ENCODE measurements at places on chromosomes 2 and 18. TPM values are rescaled to one million over a fixed set of nuclear protein-coding genes. Genes with fewer than 3 reads are reported as not detected.

The AQP12A gene
- total RNA-seq, result not detected

The PUS10 gene
- 9.4 TPM for total RNA-seq

DNA sequence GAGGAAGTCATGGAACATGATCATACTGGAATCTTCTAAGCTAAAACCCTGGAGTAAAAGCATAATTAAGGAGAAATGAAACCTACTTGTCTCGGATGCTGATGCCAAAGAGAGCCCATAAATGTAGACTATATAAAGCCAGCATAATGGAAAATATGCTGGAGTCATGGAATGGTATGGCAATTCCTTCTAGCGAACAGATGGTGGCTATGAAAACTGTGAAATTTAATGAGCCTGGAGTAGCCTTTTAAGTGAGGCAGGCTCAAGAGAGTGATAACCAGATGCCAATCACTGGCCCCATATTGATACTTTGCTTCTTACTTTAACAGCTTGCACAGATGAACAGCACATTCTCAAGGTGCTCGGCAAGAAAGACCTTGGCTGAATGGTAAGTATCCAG, 206.3 kb downstream of the PID1 start:
- no peak overlapping the region for H3K4me3 ChIP-seq
- H3K27me3 ChIP-seq, result no peaks in the 10 kb centered on the region
- no peaks in the 10 kb centered on the region for H3K36me3 ChIP-seq
- DNase-seq, result no peak
- no peak overlapping the region for H3K27ac ChIP-seq
- H3K4me1 ChIP-seq, result no peaks in the 10 kb centered on the region

The NCOA1 gene
- total RNA-seq, result 15.2 TPM

The REG3G gene
- total RNA-seq, result not detected

- no peaks in the 10 kb centered on the region for H3K4me1 ChIP-seq
- no peak overlapping the region for H3K27ac ChIP-seq
- no peaks in the 10 kb centered on the region for H3K27me3 ChIP-seq
- H3K36me3 ChIP-seq, result no peaks in the 10 kb centered on the region
- DNase-seq, result no peak
Observed at GRCh38 chr18:43774497-43774896, 497.2 kb upstream of the SYT4 start.

The TOGARAM2 gene
- total RNA-seq, result 0.73 TPM

- DNase-seq, result no peak
- no peaks in the 10 kb centered on the region for H3K36me3 ChIP-seq
- no peaks in the 10 kb centered on the region for H3K27me3 ChIP-seq
- no peak overlapping the region for H3K4me3 ChIP-seq
Observed at GRCh38 chr18:74901362-74902146, 303.9 kb downstream of the ZNF407 start.

Measured in astrocyte (in vitro differentiated cells and primary cell).